Activated CD4-positive, alpha-beta T cell treated with anti-CD3 and anti-CD28 coated beads for 36 hours (primary cell): ENCODE measurements at places on chromosomes 1 and 21. TPM values are rescaled to one million over a fixed set of nuclear protein-coding genes. Genes with fewer than 3 reads are reported as not detected.

DNA sequence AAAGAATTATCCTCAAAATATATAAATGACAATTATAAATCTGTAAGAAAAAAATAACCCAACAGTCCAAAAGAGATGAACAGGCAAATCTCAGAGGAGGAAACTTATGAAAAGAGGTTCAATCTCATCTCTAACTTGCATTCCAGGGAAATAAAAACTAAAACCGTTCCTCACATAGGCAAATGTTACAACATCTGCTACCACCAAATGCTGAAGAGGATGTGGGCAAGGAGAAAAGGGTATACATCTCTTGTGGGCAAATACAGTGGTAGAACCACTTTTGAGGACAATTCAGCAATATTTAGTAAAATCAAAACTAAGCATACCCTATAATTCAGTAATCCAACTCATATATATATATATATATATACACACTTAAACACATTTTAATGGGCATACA is 33.7 kb upstream of the SGIP1 start:
- no peak overlapping the region for H3K27ac ChIP-seq
- H3K27me3 ChIP-seq = peaks cover 11% of the 10 kb centered on the region
- no peak for DNase-seq
- no peak overlapping the region for H3K4me3 ChIP-seq
- H3K36me3 ChIP-seq = no peaks in the 10 kb centered on the region

SLAMF1 gene
- 103 TPM for total RNA-seq

DNA sequence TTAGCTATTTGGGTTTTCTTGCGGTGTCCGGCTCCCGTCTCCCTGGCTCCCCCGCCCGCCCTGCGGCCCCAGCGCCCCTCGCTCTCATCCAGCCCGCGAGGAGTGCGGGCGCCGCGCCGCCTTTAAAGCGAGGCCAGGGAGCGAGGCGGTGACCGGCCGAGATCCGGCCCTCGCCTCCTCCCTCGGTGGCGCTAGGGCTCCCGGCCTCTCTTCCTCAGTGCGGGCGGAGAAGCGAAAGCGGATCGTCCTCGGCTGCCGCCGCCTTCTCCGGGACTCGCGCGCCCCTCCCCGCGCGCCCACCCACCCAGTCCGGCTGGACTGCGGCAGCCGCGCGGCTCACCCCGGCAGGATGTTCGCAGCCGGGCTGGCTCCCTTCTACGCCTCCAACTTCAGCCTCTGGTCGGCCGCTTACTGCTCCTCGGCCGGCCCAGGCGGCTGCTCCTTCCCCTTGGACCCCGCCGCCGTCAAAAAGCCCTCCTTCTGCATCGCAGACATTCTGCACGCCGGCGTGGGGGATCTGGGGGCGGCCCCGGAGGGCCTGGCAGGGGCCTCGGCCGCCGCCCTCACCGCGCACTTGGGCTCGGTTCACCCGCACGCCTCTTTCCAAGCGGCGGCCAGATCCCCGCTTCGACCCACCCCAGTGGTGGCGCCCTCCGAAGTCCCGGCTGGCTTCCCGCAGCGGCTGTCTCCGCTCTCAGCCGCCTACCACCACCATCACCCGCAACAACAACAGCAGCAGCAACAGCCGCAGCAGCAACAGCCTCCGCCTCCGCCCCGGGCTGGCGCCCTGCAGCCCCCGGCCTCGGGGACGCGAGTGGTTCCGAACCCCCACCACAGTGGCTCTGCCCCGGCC is 492 bp downstream of the HLX start:
- H3K27ac ChIP-seq = no peak overlapping the region
- peak overlapping the region; percentile 56 for H3K4me3 ChIP-seq

DNA sequence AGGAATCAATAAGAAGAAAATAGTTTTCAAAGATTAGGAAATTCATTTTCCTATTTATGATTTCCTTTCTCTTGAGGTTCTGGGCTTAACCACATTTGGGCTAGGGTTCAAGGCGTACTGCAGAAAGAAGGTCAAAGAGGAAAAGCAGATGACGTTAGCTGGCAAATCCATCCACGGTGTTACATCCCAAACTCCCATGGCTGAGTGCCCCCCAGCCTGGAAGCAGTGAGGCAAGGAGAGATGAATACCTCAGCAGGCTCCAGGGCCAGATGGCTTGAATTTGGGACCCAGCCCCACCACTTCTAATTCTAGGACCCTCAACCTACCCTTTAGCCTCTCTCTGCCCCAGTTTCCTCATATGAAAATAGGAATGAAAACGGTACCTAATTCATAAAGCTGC is 17.7 kb downstream of the SUSD4 start:
- no peaks in the 10 kb centered on the region for H3K36me3 ChIP-seq
- DNase-seq = no peak
- no peak overlapping the region for H3K27ac ChIP-seq
- no peak overlapping the region for H3K4me3 ChIP-seq
- H3K27me3 ChIP-seq = no peaks in the 10 kb centered on the region

S100A4 gene
- total RNA-seq = 84.8 TPM

- H3K4me3 ChIP-seq = no peak overlapping the region
- H3K36me3 ChIP-seq = no peaks in the 10 kb centered on the region
- H3K27me3 ChIP-seq = peaks cover 15% of the 10 kb centered on the region
- H3K4me1 ChIP-seq = no peaks in the 10 kb centered on the region
Observed at GRCh38 chr1:208251911-208252835, 8.0 kb upstream of the PLXNA2 start.

DNA sequence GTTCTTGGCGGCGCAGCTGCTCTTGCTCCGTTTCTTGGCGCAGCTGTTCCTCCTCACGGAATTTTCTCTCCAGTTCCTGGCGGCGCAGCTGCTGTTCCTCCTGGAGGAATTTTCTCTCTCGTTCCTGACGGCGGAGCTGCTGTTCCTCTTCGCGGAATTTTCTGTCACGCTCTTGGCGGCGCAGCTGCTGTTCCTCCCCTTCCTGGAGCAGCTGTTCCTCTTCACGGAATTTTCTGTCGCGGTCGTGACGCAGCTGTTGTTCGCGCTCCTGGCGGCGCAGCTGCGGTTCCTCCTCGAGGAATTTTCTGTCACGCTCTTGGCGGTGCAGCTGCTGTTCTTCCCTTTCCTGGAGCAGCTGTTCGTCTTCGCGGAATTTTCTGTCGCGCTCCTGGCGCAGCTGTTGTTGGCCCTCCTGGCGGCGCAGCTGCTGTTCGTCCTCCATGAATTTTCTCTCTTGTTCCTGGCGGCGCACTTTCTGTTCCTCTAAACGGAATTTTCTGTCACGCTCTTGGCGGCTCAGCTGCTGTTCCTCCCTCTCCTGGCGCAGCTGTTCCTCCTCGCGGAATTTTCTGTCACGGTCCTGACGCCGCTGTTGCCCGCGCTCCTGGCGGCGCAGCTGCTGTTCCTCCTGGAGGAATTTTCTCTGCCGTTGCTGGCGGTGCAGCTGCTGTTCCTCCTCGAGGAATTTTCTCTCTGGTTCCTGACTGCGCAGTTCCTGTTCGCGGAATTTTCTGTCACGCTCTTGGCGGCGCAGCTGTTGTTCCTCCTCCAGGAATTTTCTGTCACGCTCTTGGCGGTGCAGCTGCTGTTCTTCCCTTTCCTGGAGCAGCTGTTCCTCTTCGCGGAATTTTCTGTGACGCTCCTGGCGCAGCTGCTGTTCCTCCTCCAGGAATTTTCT is 7.0 kb downstream of the TCHH start:
- H3K4me1 ChIP-seq = no peaks in the 10 kb centered on the region
- H3K4me3 ChIP-seq = no peak overlapping the region
- no peak overlapping the region for H3K27ac ChIP-seq
- H3K36me3 ChIP-seq = no peaks in the 10 kb centered on the region

GRCh38 chr1:193185901-193186731 is at the start of gene B3GALT2:
Gene B3GALT2 (minus strand): TSS chr1:193186613. CDS start chr1:193181562, 5,051 bp downstream.
- peaks cover 46% of the 10 kb centered on the region for H3K4me1 ChIP-seq
- peak within 1 kb of the TSS; percentile 2 for H3K4me3 ChIP-seq
- peaks cover 4% of the 10 kb centered on the region for H3K36me3 ChIP-seq
- no peaks in the 10 kb centered on the region for H3K27me3 ChIP-seq
- no peak within 1 kb of the TSS for H3K27ac ChIP-seq
- DNase-seq = peak; percentile 26

- DNase-seq = no peak
- H3K27ac ChIP-seq = no peak overlapping the region
- H3K27me3 ChIP-seq = no peaks in the 10 kb centered on the region
Observed at GRCh38 chr1:244163861-244164510, 112.9 kb downstream of the ZBTB18 start.

PLK3 gene
- total RNA-seq = 52.7 TPM

DNA sequence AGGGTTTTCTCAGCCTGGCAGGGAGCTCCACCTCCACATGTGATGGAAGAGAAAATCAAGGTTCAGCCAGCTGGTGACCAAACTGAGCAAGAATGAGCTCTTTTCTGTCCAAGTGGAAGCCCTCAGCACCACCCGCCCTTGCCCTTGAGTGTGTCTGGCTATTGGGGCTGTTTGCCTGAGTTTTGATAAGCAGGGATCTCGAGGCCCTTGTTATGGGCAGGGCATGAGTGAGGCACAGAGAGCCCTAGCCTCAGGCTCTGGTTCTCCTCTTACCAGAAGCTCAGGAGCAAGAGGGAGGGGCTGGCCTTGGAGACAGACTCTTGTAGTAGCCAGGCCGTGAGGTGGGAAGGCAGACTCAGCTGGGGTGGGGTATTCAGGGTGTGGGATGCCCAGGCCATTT is 37.5 kb upstream of the ARF1 start:
- H3K27me3 ChIP-seq = peaks cover 5% of the 10 kb centered on the region
- DNase-seq = no peak
- no peak overlapping the region for H3K4me3 ChIP-seq
- no peak overlapping the region for H3K27ac ChIP-seq
- H3K4me1 ChIP-seq = no peaks in the 10 kb centered on the region
- no peaks in the 10 kb centered on the region for H3K36me3 ChIP-seq

DNA sequence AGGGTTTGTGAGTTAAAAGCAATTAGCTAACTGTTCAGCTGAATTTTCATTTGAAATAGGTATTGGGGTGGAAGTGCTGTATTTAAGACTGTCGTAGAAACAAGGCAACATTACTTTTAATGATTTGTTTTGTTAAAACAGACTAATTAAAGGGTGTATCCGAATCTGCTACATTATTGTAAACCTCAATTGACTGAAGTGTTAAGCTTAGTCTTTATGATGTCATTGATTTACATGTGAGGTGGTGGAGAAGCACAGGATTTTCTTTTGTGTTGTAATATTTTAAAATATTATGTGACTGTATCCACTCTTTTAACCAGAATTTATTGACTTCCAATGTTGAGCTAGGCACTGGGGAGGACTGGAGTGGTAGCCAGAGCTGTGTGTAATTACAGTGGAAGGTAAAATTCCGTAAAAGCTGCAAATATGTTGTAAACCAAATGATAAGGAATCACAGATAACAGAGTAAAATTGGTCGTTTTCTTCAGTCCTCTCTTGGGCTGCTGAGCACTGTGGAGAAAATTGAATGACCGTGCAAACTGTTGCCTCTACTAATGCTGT is 1.6 kb downstream of the HOOK1 start:
- peaks cover 22% of the 10 kb centered on the region for H3K4me1 ChIP-seq
- H3K27ac ChIP-seq = no peak overlapping the region
- no peak overlapping the region for H3K4me3 ChIP-seq
- no peaks in the 10 kb centered on the region for H3K27me3 ChIP-seq
- H3K36me3 ChIP-seq = no peaks in the 10 kb centered on the region
- no peak for DNase-seq

- H3K4me3 ChIP-seq = no peak overlapping the region
- no peaks in the 10 kb centered on the region for H3K27me3 ChIP-seq
- no peak overlapping the region for H3K27ac ChIP-seq
- no peaks in the 10 kb centered on the region for H3K4me1 ChIP-seq
Observed at GRCh38 chr1:110283677-110284076, 55.5 kb upstream of the RBM15 start.

GRCh38 chr1:152679459-152679858 is 4.4 kb downstream of the LCE2C start:
- H3K4me1 ChIP-seq = no peaks in the 10 kb centered on the region
- no peak overlapping the region for H3K27ac ChIP-seq
- peaks cover 20% of the 10 kb centered on the region for H3K27me3 ChIP-seq
- no peaks in the 10 kb centered on the region for H3K36me3 ChIP-seq
- no peak for DNase-seq

GRCh38 chr1:181112071-181112929 is 23.8 kb downstream of the IER5 start:
- H3K36me3 ChIP-seq = no peaks in the 10 kb centered on the region
- no peak overlapping the region for H3K27ac ChIP-seq
- no peak overlapping the region for H3K4me3 ChIP-seq
- no peak for DNase-seq
- peaks cover 6% of the 10 kb centered on the region for H3K27me3 ChIP-seq

PDPN gene
- not detected for total RNA-seq

- H3K36me3 ChIP-seq = peaks cover 19% of the 10 kb centered on the region
- H3K4me1 ChIP-seq = peaks cover 5% of the 10 kb centered on the region
- H3K4me3 ChIP-seq = no peak overlapping the region
- H3K27me3 ChIP-seq = no peaks in the 10 kb centered on the region
- DNase-seq = no peak
- H3K27ac ChIP-seq = no peak overlapping the region
Observed at GRCh38 chr1:23816906-23817305, 8.3 kb downstream of the HMGCL start.

- no peak overlapping the region for H3K27ac ChIP-seq
- no peaks in the 10 kb centered on the region for H3K27me3 ChIP-seq
- H3K4me1 ChIP-seq = no peaks in the 10 kb centered on the region
- H3K4me3 ChIP-seq = no peak overlapping the region
Observed at GRCh38 chr21:20486303-20486702, 511.9 kb upstream of the NCAM2 start.

DNA sequence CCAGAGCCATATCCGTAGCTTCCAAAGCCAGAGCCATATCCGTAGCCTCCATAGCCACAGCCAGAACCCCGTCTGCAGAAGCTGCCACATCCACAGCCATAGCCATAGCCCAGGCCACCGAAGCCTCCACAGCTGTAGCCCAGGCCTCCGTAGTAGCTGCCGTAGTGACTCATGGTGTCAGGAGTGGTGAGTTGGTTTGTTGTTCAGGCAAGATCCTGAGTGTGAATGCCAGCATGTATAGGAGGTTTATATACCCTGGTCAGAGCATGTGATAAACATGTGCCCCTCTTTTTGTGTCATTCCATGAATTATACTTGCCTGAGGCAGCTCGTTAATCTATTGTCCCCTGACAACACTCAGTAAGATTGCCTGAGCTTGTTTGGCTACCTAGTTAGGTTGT is at the start of gene KRTAP19-1:
Gene KRTAP19-1, minus strand, starts transcription at position 223 of the 400 bp plus-strand sequence. Its CDS starts 50 bp downstream, at position 173.
- no peaks in the 10 kb centered on the region for H3K4me1 ChIP-seq
- no peak within 1 kb of the TSS for H3K27ac ChIP-seq
- DNase-seq = no peak
- H3K27me3 ChIP-seq = peaks cover 4% of the 10 kb centered on the region
- no peak within 1 kb of the TSS for H3K4me3 ChIP-seq

- no peak for DNase-seq
- no peak overlapping the region for H3K4me3 ChIP-seq
- H3K4me1 ChIP-seq = no peaks in the 10 kb centered on the region
- peaks cover 8% of the 10 kb centered on the region for H3K27me3 ChIP-seq
Observed at GRCh38 chr1:24862775-24863483, 67.1 kb downstream of the RUNX3 start.

CASQ2 gene
- not detected for total RNA-seq

KCNJ15 gene
- 0.14 TPM for total RNA-seq
